ENCODE measurements at places on chromosomes 4 and X. TPM values are rescaled to one million over a fixed set of nuclear protein-coding genes. Genes with fewer than 3 reads are reported as not detected.

Gene UGT8
- 30.7 TPM for total RNA-seq

Gene FAM47E
- 1.4 TPM for total RNA-seq

Gene MAP7D2
- 0.57 TPM for total RNA-seq

Gene CPLX1
- total RNA-seq = 2.0 TPM

Gene CDS1
- 18.3 TPM for total RNA-seq

DNA sequence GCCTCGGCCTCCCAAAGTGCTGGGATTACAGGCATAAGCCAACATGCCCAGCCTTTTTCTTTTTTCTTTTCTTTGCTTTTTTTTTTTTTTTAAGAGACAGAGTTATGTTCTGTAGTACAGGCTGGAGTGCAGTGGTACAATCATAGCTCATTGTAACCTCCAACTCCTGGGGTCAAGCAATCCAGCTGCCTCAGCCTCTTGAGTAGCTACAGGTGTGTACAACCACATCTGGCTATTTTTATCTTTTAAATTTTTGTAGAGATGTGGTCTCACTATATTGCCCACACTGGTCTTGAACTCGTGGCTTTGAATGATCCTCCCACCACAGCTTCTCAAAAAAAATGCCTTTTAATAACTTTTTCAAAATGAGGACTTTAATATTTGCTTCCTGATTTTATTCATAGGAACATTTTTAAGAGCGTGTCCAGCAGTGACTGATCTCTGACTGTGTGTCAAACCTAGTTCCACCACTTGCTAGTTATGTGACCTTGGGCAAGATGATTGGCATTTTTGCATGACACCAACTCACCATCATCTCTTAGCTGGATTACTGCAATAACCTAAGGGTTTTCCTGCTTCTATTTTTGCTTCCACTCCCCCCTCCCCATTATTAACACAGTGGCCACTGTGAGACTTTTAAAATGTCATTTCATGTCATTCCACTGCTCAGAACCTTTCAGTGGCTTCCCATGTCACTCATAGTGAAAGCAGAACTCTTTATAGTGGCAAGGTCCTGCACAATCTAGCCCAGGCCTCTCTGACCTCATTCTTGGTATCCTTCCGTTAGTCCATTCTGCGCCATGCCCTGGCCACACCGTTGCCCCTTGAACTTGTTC is 4.5 kb upstream of the TNIP3 start:
- no peak for DNase-seq

GRCh38 chr4:24488399-24489164 is 95.8 kb downstream of the DHX15 start:
- peak; percentile 94 for DNase-seq

GRCh38 chrX:97936296-97936695 is 1052.6 kb downstream of the RPA4 start:
- no peak for DNase-seq

DNA sequence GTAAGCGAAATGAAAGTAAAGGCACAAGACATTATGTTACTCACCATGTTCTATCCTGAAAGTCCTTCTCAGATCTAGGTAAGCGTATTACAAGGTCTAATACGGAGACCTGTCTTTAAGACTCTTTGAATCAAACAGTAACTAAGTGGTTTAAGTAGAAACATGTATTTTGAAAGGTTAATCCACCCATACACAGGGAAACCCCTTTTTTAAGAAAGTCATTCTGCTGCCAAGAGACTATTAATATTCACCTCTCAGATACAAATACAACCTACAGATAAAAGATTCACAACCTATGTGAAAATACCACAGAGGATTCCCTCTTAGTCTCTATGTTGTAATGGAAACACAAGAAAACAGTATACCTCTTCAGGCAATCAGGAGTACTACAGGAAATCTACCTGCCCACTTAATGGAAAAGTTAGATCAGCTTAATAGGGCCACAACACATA is 63.2 kb upstream of the TNIP3 start:
- no peak for DNase-seq

- DNase-seq = no peak
These were observed 900.9 kb downstream of the RAB28 start for GRCh38 chr4:12583275-12583674.

GRCh38 chr4:111506706-111507105 is 638.5 kb upstream of the FAM241A start:
- no peak for DNase-seq
